ENCODE measurements at places on chromosomes 16 and 17.

- no peak for DNase-seq
Observed at GRCh38 chr16:65342231-65342866, 220.5 kb upstream of the CDH11 start.

GRCh38 chr16:12637002-12637401 lies 166.7 kb downstream of the CPPED1 start:
- no peak for DNase-seq

GRCh38 chr16:62404842-62405611 lies 368.8 kb upstream of the CDH8 start:
- DNase-seq = no peak

- no peak for DNase-seq
Observed at GRCh38 chr16:86167061-86167460, 268.1 kb downstream of the IRF8 start.

DNA sequence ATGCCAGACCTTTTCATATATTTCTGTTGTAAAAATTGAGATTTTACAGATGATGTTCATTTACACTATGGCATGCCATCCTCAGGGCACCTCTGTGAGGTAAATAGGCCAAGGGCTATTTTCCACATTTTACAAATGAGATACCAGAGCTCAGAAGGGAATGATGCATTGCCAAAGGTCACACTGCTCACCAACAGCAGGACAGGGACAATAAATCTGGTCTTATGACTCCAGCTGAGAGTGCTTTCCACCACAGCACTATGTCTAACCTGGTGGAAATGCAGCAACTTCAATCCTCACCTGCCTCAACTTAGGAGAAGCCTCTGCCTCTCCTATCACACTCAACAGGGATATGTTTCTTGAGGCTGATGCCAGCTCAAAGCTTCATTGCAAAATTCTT lies 40.6 kb downstream of the GRIN2A start:
- DNase-seq = no peak

- peak; percentile 58 for DNase-seq
Observed at GRCh38 chr17:79393358-79394052, 217.3 kb downstream of the RBFOX3 start.

DNA sequence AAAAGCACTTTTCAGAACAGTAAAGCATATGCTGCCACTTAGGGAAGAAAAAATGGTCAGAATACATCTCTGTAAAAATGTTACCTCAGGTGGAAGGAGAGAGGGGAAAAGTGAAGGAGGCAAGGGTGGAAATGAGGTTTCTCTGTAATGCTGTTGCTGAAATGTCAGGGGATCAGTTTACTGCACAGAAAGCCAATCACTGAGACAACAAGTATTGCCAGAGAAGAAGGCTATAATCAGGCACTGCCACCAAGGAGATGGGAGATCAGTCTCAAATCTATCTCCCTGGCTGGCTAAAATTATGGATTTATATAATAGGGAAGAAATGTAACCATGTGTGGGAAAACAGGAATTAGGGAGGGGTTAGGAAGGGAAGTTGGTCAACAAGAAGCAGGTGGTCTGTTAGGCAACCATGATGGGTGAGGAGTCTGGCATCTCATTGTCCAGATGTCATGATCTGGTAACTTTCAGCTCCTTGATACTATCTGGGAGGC lies 27.7 kb upstream of the GUCY2D start:
- no peak for DNase-seq

DNA sequence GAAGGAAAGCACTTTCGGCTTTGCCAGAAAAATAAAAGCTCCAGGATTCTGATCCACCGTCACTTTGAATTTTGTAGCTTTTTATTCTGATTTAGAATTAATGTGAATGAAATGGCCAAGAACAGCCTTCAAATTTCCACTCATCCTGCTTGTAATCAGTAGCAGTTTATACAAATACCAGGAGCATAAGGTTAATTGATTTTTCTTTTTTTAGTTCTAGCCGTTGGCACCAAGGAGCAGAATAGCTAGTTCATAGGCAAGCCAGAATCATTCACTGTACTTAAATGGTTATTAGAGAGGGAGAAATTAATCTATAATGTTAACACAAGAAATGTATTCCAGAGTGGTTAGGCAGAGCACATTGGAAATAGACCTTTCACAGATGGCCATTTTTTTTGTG lies 41.1 kb upstream of the CACNG5 start:
- no peak for DNase-seq

DNA sequence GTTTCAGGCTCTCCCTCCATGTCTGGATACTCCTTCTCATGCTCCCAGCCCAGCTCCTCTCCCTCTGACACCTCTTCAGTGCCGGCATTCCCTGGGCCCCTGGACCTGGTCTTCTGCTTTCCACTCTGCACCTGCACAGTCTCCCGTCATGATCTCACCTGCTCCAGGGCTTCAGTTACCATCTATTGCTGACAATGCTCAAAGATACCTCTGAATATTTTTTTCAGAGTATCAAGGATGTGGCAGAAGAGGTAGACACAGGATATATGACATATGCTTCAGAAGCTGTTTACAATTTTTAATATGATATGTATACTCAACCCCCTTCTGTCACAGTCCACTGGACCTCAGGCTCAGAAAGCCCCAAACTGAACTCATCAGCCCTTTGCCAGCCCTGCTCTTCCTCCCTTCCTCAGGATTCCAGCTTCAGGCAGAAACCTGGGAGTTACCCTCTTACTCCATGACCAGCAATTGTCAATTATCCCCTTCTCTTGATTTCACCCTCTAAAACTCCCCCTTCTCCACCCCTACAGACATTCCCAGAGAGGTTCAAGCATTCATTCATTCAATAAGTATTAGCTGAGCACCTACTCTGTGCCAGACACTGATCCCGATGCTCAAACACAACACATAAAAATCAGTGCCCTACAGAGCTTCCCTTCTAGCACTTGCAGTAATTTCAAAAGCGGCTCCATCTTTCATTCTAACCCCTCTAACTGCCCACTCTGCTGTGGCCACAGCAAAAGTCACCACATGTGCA lies 7.8 kb upstream of the MLLT6 start:
- DNase-seq = no peak

DNA sequence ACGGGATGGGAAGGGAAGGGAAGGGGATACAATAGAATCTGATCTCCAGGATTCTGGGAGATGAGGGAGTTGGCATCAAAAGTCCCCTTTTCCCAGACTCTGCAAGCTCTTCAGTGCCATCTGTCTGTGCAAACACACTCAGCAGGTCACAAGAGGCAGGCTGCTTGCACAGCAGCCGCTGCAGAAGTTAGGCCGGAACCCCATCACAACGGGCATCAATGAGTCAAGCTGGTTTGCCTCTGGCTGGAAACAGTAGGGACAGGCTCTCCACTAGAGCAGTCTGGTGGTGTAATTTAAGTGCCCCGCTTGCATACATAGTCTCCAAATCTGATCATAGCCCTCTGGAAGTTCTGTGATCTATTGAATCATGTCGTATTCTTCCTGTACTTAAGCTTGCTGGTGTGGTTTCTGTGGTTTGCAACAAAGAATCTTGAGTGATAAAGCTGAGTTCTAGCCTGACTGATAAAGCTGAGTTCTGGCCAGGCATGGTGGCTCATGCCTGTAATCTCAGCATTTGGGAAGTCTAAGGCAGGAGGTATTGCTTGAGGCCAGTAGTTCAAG lies 33.7 kb upstream of the KDM8 start:
- DNase-seq = no peak

- no peak for DNase-seq
Observed at GRCh38 chr16:58012481-58012880, 11.3 kb downstream of the USB1 start.

GRCh38 chr17:21269394-21269793 lies 15.1 kb upstream of the MAP2K3 start:
- no peak for DNase-seq

DNA sequence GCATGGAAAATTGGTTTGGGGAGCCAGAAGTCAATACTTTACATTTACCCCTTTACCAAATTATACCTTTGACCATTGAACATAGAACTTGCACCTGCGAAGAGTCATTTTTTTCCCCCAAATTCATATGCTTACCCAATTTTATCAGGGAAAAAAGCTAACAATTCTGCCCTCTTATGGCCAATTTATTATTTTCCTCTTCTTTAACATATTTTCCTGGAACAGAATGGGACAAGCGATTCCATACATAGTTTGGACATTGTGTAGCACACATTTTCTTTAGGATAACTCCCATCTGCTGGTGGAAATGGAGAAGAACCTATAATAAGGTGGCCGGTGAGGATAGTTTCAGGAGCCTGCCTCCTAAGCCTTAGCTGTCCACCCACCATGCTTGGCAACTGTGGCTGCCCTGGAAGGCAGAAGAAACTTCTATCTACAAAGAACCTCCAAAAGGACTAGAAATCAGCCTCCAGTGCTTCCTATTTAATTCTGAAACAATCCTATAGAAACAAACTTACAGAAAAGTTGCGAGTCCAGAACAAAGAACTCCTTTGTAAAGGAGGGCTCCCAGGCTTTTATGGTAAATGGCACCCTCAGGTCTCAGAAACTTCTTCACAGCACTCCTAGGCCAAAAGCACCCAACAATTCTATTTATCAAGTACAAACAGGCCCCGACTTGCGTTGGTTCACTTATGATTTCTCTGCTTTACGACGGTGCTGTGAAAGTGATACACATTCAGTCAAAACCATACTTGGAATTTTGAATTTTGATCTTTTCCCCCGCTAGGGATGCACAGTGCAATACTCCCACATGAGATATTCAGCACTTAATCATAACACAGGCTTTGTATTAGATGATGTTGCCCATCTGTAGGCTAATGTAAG lies 64.1 kb upstream of the CACNG4 start:
- DNase-seq = no peak

DNA sequence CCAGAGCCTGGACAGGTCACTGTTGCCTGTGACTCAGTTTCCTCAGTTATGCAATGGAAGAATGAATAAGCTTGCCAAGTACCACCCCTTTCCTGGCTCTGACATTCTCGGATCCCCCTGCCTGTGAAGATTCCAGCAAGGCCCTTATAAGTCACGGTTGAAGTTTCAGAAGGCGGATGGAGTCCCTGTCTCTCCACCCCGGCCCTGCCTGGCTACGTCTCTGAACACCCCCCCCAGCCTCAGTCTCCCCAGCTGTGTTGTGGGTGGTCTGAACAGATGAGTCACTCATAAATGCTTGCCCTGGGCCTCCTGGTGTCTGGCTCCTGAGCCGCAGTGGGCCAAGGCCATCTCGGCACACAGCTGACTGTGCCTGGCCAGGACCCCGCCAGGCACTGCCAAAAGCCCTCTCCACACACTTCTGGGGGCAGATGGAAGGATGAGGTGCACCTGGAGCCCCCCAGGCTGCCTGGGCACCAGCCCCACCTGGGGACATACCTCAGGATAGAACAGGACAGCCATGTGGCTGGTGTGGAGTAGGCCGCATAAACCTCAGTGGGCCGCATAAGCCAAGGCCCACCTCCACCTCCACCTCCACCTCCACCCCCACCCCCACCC lies 15.4 kb downstream of the VASN start:
- DNase-seq = no peak

- no peak for DNase-seq
Observed at GRCh38 chr16:67349172-67349571, 22.6 kb downstream of the LRRC36 start.

DNA sequence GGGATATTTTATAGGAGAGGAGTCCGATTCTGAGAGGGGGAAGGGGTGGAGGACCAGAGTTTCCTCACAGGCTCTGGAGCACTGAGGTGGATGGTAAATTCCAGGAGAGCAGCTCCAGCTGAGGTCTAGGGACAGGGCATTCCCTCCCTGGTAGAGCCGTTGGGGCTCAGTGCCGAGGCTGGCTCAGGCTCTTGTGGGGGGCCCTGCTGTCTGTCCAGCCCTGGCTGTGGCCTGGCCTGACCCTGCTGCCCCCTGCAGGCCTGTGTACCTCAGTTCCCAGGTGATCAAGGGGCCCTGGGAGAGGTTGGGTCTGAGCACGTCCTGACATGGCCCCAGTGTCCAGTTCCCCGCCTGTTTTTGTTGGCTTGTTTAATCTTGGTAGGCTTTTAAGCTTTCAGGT lies 16.8 kb downstream of the ZNF750 start:
- no peak for DNase-seq

DNA sequence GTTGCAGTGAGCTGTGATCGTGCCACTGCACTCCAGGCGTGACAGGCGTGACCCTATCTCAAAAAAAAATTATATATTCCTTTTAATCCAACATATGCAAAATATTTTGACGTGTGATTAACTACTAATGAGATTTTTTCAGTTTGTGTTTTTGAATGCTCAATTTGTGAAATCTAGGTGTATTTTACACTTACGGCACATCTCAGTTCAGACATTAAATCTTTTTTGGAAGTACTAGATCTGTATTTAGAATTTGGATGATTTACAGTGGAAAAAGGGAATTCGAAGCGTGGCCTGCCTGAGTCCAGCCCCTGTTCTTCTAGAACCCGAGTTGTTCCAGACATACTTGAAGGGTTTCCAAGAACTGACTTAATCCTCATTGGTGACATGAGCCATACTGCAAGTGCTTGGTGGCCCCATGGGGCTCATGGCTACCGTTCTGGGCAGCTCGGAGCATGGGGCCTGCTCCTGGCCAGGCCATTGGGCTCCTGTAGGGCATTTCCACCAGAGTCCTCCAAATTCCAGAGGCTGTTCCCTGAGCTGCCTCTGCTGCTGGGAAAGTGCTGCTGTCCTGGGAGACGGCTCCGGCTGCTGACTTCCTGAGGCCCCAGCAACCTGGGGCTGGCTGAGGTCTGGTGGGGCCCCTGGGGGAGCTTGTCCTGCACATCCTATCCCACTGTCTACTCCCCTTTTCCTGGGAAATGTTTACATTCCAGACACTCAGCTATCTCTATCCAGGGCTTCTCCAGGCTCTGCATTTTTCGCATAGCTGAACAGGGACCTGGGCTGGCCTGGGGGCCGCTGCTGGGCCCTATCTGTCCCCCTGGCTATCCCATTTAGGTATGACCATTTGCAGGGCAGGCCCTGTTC lies 27.2 kb downstream of the LLGL2 start:
- DNase-seq = no peak

GRCh38 chr16:77043076-77043475 lies 147.9 kb upstream of the MON1B start:
- DNase-seq = no peak

GRCh38 chr17:56099649-56100048 lies 53.6 kb upstream of the ANKFN1 start:
- DNase-seq = no peak

DNA sequence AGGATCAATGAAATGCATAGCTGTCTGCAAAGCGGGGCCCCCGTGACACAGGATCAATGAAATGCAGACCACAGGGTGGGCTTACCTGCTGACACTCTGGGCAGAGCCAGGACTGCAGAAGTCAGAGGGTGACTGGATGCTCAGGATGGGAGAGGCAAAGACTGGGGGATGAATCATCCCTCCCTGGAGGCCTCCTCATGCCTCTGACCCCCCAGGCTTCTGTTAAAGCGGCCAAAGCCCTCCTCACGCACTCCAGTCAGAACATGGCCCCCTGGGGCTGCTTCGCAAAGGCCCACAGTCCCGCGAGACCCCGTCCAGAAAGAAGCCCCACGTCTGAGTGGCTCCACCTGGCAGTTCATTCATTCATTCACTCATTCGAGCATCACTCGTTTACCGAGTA lies 38.4 kb upstream of the FOXF1 start:
- DNase-seq = no peak

Data from anterior cingulate cortex (tissue), 58 donors.